ENCODE measurements at places on chromosomes 16 and 17. TPM values are rescaled to one million over a fixed set of nuclear protein-coding genes. Genes with fewer than 3 reads are reported as not detected.

GRCh38 chr17:57178839-57179238 is 77.5 kb upstream of the MSI2 start:
- no peak overlapping the region for H3K4me3 ChIP-seq
- H3K27ac ChIP-seq = no peak overlapping the region
- DNase-seq = no peak
- H3K36me3 ChIP-seq = no peaks in the 10 kb centered on the region
- H3K27me3 ChIP-seq = no peaks in the 10 kb centered on the region

GRCh38 chr17:43992641-43993040 is 11.8 kb upstream of the NAGS start:
- no peaks in the 10 kb centered on the region for H3K27me3 ChIP-seq
- DNase-seq = no peak
- no peaks in the 10 kb centered on the region for H3K36me3 ChIP-seq
- peaks cover 8% of the 10 kb centered on the region for H3K4me1 ChIP-seq
- no peak overlapping the region for H3K4me3 ChIP-seq

DNA sequence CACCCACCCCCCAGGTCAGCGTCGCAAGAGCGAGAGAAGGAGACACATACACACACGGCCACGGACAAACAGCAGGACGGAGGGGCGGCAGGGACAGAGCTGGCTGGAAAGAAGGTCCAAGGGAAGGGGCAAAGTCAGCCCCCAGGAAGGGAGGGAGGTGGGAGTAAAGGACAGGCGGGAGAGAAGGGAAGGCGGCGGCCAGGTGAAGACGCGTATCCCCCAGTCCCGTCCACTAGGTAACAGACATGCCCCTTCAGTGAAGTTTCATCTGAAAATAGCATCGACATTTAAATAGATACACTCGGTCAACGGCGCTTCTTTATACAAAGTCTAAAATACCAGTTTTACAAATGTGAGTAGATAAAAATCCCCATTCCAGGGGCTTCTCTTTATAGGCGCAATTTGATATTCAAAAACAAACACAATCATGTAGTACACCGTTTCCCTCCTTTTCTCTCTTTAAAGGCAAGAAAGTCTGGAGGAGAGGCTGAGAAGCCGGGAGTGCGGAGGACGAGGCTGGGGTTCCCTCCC is 4.5 kb downstream of the CBX8 start:
- peaks cover 46% of the 10 kb centered on the region for H3K27me3 ChIP-seq
- H3K4me1 ChIP-seq = peaks cover 15% of the 10 kb centered on the region
- peak overlapping the region; percentile 55 for H3K4me3 ChIP-seq
- no peak overlapping the region for H3K27ac ChIP-seq
- no peak for DNase-seq

- no peak for DNase-seq
- no peaks in the 10 kb centered on the region for H3K27me3 ChIP-seq
- H3K4me1 ChIP-seq = no peaks in the 10 kb centered on the region
- no peak overlapping the region for H3K27ac ChIP-seq
Measured at GRCh38 chr17:61783556-61784304, 79.6 kb downstream of the BRIP1 start.

GRCh38 chr17:10081571-10082169 is 116.7 kb downstream of the GAS7 start:
- no peak overlapping the region for H3K4me3 ChIP-seq
- no peak overlapping the region for H3K27ac ChIP-seq
- no peaks in the 10 kb centered on the region for H3K36me3 ChIP-seq
- no peaks in the 10 kb centered on the region for H3K4me1 ChIP-seq
- H3K27me3 ChIP-seq = no peaks in the 10 kb centered on the region
- DNase-seq = peak; percentile 31

DNA sequence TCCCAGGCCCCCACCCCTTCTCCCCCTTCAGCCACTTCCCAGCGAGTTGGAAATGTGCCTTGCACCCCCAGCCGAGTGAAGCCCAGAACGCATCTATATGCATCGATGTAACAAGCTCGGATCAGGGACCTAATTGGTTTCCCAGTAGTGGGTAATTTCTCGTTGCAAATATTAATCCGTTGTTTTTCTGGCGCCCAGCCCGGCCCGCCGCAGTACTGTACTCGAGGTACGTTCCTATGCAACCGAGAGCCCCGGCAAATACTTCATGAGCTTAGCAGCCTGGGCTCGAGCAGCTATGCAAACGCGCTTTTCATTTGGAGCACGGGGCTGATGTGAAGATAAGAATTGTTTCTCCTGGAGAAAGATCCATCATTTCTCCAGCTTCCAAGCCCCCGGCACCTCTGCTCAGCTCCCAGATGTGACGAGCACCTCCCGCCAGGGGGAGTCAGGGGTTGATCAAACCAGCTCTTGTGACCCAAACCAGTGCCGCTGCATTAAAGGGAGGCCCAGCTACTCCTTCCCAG is 229.8 kb downstream of the KATNIP start:
- H3K27me3 ChIP-seq = no peaks in the 10 kb centered on the region
- no peaks in the 10 kb centered on the region for H3K36me3 ChIP-seq
- H3K4me1 ChIP-seq = peaks cover 4% of the 10 kb centered on the region
- H3K4me3 ChIP-seq = no peak overlapping the region

DNA sequence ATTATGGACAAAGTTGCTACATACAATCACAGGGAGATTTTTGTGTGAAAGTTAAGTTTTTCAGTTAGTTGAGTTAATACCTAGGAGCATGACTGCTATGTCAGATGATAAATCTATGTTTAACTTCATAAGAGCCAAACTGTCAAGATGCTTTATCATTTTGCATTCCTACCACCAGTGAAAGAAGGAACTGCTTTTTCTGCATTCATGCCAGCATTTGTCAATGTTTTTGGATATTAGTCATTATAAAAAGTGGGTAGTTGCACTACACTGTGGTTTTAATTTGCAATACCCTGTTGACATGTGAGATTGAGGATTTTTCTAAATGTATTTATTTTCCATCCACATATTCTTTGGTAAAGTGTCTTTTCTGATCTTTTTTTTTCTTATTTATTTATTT is 434.0 kb upstream of the MON1B start:
- no peaks in the 10 kb centered on the region for H3K36me3 ChIP-seq
- no peaks in the 10 kb centered on the region for H3K27me3 ChIP-seq
- no peak overlapping the region for H3K4me3 ChIP-seq
- H3K27ac ChIP-seq = no peak overlapping the region
- no peaks in the 10 kb centered on the region for H3K4me1 ChIP-seq

GRCh38 chr17:34991606-34992005 is 11.3 kb downstream of the LIG3 start:
- no peak overlapping the region for H3K4me3 ChIP-seq
- DNase-seq = no peak
- no peaks in the 10 kb centered on the region for H3K4me1 ChIP-seq
- H3K27me3 ChIP-seq = no peaks in the 10 kb centered on the region
- H3K27ac ChIP-seq = no peak overlapping the region

- DNase-seq = no peak
- no peak overlapping the region for H3K4me3 ChIP-seq
- H3K27ac ChIP-seq = peak overlapping the region; percentile 97
- no peaks in the 10 kb centered on the region for H3K27me3 ChIP-seq
Measured at GRCh38 chr17:1577583-1578013, 15.0 kb upstream of the PITPNA start.

DNA sequence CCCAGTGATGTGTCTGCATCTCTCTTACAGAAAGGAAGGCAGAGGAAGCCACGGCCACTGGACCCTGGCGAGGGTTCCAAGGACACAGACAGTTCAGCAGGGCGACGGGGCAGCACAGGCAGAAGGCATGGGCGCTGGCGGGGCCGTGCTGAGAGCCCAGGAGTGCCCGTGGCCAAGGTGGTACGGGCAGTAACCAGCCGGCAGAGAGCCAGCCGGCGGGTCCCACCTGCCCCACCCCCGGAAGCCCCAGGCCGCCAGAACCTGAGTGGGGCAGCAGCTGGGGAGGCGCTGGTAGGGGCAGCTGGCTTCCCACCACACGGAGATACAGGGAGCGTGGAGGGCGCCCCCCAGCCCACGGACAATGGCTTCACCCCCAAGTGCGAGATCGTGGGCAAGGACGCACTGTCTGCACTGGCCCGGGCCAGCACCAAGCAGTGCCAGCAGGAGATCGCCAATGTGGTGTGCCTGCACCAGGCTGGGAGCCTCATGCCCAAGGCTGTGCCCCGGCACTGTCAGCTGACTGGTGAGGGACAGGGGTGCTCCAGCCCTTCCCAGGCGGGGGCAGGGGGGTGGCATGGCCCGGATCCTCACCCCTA is 7.8 kb downstream of the XYLT2 start:
- no peak overlapping the region for H3K4me3 ChIP-seq
- no peaks in the 10 kb centered on the region for H3K27me3 ChIP-seq
- H3K27ac ChIP-seq = no peak overlapping the region

- no peaks in the 10 kb centered on the region for H3K4me1 ChIP-seq
- H3K27ac ChIP-seq = no peak overlapping the region
- DNase-seq = no peak
- no peak overlapping the region for H3K4me3 ChIP-seq
- H3K36me3 ChIP-seq = no peaks in the 10 kb centered on the region
- H3K27me3 ChIP-seq = no peaks in the 10 kb centered on the region
Measured at GRCh38 chr16:24174957-24175356, 81.2 kb upstream of the CACNG3 start.

- no peaks in the 10 kb centered on the region for H3K4me1 ChIP-seq
- H3K27me3 ChIP-seq = no peaks in the 10 kb centered on the region
Measured at GRCh38 chr16:62853887-62854286, 817.6 kb upstream of the CDH8 start.

GRCh38 chr16:14071576-14072271 is 605 bp downstream of the MRTFB start:
- no peaks in the 10 kb centered on the region for H3K27me3 ChIP-seq
- no peak for DNase-seq
- peak overlapping the region; percentile 74 for H3K27ac ChIP-seq
- peaks cover 13% of the 10 kb centered on the region for H3K4me1 ChIP-seq
- H3K4me3 ChIP-seq = peak overlapping the region; percentile 100
- no peaks in the 10 kb centered on the region for H3K36me3 ChIP-seq

GRCh38 chr17:42078396-42079043 is 19.8 kb downstream of the ZNF385C start:
- H3K4me3 ChIP-seq = no peak overlapping the region
- H3K27ac ChIP-seq = no peak overlapping the region
- DNase-seq = no peak

DNA sequence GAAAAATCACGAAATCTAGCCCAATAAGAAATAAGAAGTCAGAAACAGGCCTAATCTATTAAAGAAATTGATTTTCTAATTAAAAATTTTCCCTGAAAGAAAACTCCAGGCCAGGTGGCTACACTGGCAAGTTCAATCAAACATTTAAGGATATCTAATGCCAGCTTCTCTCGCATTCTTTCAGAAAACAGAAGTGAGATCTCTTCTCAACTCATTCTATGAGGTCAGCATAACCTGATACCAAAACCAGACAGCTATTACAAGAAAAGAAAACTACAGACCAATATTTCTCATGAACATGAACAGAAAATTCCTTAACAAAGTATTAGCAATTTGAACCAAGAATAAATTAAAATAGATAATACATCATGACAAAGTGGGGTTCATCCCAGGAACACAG is 52.4 kb downstream of the AXIN2 start:
- no peak overlapping the region for H3K4me3 ChIP-seq
- H3K27ac ChIP-seq = no peak overlapping the region
- H3K36me3 ChIP-seq = no peaks in the 10 kb centered on the region
- H3K27me3 ChIP-seq = no peaks in the 10 kb centered on the region
- DNase-seq = no peak
- H3K4me1 ChIP-seq = no peaks in the 10 kb centered on the region

- H3K4me1 ChIP-seq = no peaks in the 10 kb centered on the region
- H3K36me3 ChIP-seq = no peaks in the 10 kb centered on the region
- no peak for DNase-seq
- H3K4me3 ChIP-seq = no peak overlapping the region
- no peak overlapping the region for H3K27ac ChIP-seq
Measured at GRCh38 chr16:57009643-57010170, 20.4 kb downstream of the NLRC5 start.

- DNase-seq = no peak
- H3K36me3 ChIP-seq = no peaks in the 10 kb centered on the region
- H3K27me3 ChIP-seq = no peaks in the 10 kb centered on the region
Measured at GRCh38 chr16:77165006-77165405, 26.0 kb upstream of the MON1B start.

- H3K36me3 ChIP-seq = no peaks in the 10 kb centered on the region
- no peak for DNase-seq
- no peak overlapping the region for H3K27ac ChIP-seq
- H3K4me3 ChIP-seq = no peak overlapping the region
- H3K27me3 ChIP-seq = peaks cover 8% of the 10 kb centered on the region
- no peaks in the 10 kb centered on the region for H3K4me1 ChIP-seq
Measured at GRCh38 chr17:79164913-79165695, 90.5 kb downstream of the ENGASE start.

GRCh38 chr17:37570527-37571093 is 38.6 kb downstream of the SYNRG start:
- peaks cover 85% of the 10 kb centered on the region for H3K36me3 ChIP-seq
- no peak overlapping the region for H3K4me3 ChIP-seq
- H3K27me3 ChIP-seq = no peaks in the 10 kb centered on the region
- no peaks in the 10 kb centered on the region for H3K4me1 ChIP-seq
- H3K27ac ChIP-seq = no peak overlapping the region

DNA sequence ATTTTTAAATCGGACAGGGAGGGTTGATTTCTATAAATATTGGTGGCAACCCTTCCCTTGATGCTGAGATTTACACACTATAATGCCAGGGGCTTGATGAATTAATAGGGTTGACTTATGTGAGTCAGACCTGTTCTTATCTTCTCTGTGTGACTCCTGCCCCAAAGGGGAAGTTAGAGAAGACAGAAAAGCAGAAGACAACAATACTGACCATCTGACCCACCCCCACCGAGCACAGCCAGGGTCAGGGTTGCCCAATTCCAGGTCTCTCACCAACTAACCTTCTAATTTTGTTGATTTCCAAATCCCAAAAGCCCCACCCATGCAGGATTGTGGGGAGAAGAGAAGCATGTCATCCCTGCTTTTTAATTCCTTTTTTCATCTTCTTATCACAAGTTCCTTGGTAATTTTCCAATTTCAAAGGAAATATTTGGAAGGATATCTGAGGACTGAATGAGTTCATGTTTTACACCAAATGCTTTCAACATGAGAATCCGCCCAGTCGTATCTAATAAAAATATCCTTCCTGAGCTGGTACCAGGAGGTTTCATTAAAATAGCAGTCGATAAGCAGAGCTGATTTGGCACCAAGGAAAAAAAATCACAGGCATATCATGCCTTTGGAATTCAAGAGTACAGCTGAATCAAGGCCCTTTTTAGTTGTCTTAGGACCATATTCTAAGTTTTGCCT is 603.4 kb upstream of the CDH11 start:
- DNase-seq = no peak
- H3K27ac ChIP-seq = no peak overlapping the region
- no peaks in the 10 kb centered on the region for H3K36me3 ChIP-seq

The SMCR8 gene
- 10.3 TPM for total RNA-seq

The SGCA gene
- total RNA-seq = 78.5 TPM

The AMDHD2 gene
- 16.1 TPM for total RNA-seq

The ST6GALNAC2 gene
- total RNA-seq = 15.8 TPM

The HSD17B2 gene
- not detected for total RNA-seq

The TEKT1 gene
- total RNA-seq = not detected

The KRTAP4-9 gene
- not detected for total RNA-seq

The TMEM11 gene
- 25.7 TPM for total RNA-seq

The EPN3 gene
- 0.85 TPM for total RNA-seq

The PIMREG gene
- total RNA-seq = not detected

All from ascending aorta (tissue), 2 donors.